ENCODE measurements at places on chromosomes 3 and 15. TPM values are rescaled to one million over a fixed set of nuclear protein-coding genes. Genes with fewer than 3 reads are reported as not detected.

DNA sequence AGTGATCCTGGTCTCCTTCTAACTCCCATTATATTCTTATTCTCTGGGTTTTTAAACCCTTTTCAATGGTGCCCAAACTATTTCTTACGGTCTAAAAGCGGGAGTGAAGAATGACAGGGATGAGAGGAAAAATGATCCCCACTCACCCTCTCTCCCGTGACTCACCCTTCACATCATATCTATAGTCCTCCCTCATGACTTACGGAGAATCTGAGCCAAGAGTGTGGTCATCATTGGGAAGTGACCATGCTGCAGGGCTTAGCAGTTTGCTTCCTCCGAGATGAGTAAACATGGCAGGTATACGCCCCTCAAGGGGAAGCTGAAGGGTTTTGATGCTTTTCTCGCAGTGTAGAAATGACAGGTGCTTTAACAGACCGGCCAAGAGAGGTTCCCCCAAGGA, 274.0 kb downstream of the RYR3 start:
- H3K4me1 ChIP-seq = no peaks in the 10 kb centered on the region
- no peak overlapping the region for H3K4me3 ChIP-seq
- no peaks in the 10 kb centered on the region for H3K36me3 ChIP-seq
- no peak overlapping the region for H3K27ac ChIP-seq

DNA sequence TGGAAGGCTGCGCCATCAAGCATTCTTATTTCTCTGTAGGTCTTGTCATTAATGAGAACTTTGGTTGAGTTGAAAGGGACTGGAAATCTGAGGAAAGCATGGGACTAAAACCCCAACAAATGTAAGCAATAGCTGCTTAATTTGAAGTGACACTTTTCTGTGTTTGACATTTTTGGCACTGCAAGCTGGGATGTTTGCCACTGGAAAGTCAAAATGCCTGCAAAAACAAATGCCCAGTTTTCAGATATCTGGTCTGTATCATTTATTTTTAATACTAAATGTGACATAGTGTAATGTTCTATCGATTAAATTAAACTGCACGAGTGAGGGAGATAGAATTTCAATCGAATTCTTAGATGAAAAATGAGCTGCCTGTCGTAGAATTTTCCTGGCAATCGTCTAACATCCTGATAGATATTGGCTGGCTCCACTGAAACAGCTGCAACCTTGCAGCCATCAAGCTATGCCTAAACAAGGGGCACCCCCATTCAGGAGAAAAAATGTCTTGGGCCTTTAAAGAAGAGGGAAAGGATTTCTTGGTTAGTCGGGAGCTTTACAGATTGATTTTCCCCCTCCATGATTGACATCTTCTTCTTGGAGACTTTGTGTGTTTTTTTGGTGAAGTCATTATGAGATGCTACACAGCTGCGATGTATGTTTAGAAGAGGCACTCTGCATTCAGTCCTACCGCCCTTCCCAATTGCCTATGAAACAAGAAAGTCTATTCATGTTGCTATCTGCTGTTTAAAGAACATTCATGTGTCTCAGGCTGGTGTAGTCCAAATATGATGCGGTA, 316.7 kb upstream of the TBL1XR1 start:
- H3K27ac ChIP-seq = no peak overlapping the region
- H3K4me3 ChIP-seq = no peak overlapping the region
- H3K36me3 ChIP-seq = no peaks in the 10 kb centered on the region

CIB2 gene
- 5.8 TPM for total RNA-seq

DNA sequence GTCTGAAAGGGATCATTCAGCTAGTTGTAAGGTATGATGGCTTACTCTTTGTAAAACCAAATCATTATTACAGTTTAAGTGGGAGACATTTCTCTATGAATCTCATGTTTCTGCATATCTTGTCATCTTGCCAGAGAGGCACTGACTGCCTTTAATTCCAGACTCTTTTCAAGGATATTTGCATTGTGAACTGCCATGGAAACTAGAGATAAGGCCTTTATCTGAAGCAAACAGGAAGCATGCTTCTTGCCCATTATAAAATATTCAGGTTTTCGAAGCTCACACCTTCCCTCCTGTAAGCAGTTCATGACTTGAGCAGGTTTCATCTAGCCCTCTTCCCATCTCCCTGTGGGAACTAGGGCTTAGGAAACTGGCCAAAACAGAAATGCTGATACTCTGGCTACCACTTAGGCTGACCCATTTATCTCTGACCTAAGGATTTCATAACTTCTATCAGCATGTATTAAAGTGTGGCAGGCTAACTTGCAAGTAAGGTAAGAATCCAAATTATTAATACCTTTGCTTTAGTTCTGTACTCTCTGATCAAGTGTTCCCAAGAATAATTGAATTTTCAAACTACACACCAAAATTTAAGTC, 326.6 kb upstream of the ALCAM start:
- no peak for DNase-seq
- H3K4me1 ChIP-seq = no peaks in the 10 kb centered on the region
- no peak overlapping the region for H3K27ac ChIP-seq

UROC1 gene
- total RNA-seq = not detected

SLITRK3 gene
- not detected for total RNA-seq

GRCh38 chr3:45906681-45907407, 20.5 kb downstream of the CCR9 start:
- DNase-seq = no peak
- H3K27me3 ChIP-seq = no peaks in the 10 kb centered on the region
- no peaks in the 10 kb centered on the region for H3K4me1 ChIP-seq
- no peaks in the 10 kb centered on the region for H3K36me3 ChIP-seq
- H3K4me3 ChIP-seq = no peak overlapping the region

- no peaks in the 10 kb centered on the region for H3K4me1 ChIP-seq
- H3K27me3 ChIP-seq = no peaks in the 10 kb centered on the region
- no peak overlapping the region for H3K27ac ChIP-seq
- peaks cover 26% of the 10 kb centered on the region for H3K36me3 ChIP-seq
- no peak overlapping the region for H3K4me3 ChIP-seq
Observed at GRCh38 chr3:194470615-194471014, 16.2 kb downstream of the ATP13A3 start.

TRPM1 gene
- total RNA-seq = not detected

CLK3 gene
- 80.1 TPM for total RNA-seq

TM4SF18 gene
- not detected for total RNA-seq

ARGFX gene
- total RNA-seq = not detected

- H3K4me3 ChIP-seq = peak within 1 kb of the TSS; percentile 93
- DNase-seq = peak; percentile 82
Observed at GRCh38 chr3:184261270-184261853, at the start of gene CAMK2N2. CAMK2N2 (minus strand) TSS chr3:184261553; CDS start chr3:184261285, 268 bp downstream.

GRCh38 chr15:62769604-62770003, 272.9 kb upstream of the TPM1 start:
- H3K27ac ChIP-seq = peak overlapping the region; percentile 72
- no peaks in the 10 kb centered on the region for H3K27me3 ChIP-seq
- H3K4me3 ChIP-seq = no peak overlapping the region
- DNase-seq = peak; percentile 70
- no peaks in the 10 kb centered on the region for H3K36me3 ChIP-seq

SLC24A5 gene
- not detected for total RNA-seq

ARHGAP11A gene
- 91.6 TPM for total RNA-seq

GRCh38 chr3:157767607-157768006, 264.4 kb upstream of the VEPH1 start:
- H3K36me3 ChIP-seq = no peaks in the 10 kb centered on the region
- H3K27me3 ChIP-seq = no peaks in the 10 kb centered on the region
- H3K4me3 ChIP-seq = no peak overlapping the region
- no peaks in the 10 kb centered on the region for H3K4me1 ChIP-seq

RPP25 gene
- 14.9 TPM for total RNA-seq

DNA sequence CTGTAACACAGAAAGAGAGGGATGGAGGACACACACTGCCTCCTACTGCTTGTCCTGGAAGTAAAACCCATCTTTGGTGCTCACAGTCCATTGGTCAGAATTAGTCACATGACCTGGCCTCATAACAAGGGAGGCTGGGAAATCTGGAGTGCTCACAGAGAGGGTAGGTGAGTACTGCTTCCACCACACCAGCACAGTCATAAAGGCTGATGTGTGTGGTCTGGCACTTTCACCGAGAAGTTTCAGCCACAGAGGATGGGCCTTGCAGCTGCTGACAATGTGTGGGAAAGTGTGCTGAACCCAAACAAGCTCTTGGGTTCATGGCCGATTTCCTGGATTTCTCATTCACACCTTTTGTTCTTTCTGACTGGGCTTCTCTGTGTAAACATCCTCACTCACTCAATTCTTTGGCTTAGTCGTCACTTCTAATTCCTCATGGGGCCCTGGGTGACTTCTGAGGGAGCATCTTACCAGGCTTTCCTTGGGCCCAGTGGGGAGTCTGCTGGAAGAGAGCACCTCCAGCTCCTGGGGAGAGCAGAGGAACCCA, 100.7 kb downstream of the ASB7 start:
- peak overlapping the region; percentile 81 for H3K27ac ChIP-seq
- H3K4me3 ChIP-seq = no peak overlapping the region
- peaks cover 42% of the 10 kb centered on the region for H3K4me1 ChIP-seq
- no peaks in the 10 kb centered on the region for H3K36me3 ChIP-seq

DNA sequence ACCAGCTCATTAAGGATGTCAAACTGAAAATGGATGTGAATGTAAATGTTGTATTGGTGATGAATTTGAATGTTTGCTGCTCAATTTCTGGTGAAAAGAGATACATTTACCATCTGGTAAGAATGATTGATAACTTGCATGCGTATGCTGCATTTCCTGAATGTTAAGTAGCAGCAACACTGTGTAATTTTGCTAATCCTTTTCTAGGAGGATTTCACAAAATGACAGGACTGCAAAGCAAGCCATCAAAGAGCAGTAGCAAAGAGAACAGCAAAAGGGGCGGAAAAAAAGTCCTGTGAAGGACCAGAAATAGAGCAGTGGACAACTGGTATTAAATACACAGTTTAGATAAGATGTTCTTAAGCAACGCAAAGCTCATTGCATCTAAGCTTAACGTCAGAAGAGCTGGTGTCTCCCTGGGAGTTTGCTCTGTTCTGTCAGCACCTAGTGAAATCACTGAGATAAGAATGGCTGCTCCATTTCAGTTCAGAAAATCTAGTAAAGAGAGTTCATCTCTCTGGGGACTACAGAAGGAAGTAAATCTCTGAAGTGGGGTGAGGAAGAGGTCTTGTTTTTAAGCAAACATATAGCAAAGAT, 23.5 kb upstream of the PAQR5 start:
- H3K4me3 ChIP-seq = no peak overlapping the region
- DNase-seq = no peak
- no peak overlapping the region for H3K27ac ChIP-seq
- no peaks in the 10 kb centered on the region for H3K27me3 ChIP-seq
- no peaks in the 10 kb centered on the region for H3K36me3 ChIP-seq
- H3K4me1 ChIP-seq = no peaks in the 10 kb centered on the region

DNA sequence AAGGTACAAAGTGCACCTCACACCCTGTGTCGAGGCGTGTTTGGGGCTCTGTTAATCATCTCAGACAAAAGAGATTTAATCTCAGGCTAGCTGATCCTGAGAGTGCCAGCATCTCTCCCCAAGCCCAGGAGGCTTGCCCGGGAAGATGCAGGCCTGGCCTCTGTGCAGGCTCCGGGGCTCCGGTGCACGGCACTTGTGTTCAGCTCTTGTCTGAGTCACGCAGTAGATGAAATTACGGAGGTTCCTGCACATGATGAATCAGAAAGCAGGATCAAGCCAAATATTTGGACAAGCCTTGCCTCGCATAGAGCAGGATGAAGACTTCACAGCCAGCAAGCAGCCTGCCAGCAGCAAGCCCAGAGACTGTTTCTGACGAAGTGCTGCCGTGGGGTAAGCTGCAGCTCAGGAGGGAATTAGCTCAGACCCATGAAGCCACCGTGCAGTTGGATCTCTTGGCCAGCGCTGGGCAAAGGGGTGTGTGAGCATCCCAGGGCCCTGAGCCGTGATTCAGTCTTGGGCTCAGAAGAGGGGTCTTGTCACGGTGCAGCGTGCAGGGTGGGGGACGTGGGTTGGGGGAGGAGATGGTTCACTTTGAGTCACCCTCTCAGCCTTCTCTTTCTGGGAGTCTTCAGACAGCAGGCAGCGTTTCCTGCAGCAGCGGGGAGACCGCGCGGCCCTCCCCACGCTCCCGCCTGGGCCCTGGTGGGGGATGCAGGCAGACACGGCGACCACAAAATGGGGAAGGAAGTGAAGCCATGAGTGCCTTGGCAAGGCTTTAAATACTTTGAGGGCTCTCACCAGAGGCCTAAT, 89.2 kb upstream of the MEF2A start:
- H3K27ac ChIP-seq = no peak overlapping the region
- no peaks in the 10 kb centered on the region for H3K27me3 ChIP-seq
- DNase-seq = peak; percentile 75
- no peak overlapping the region for H3K4me3 ChIP-seq
- peaks cover 13% of the 10 kb centered on the region for H3K4me1 ChIP-seq

- no peak for DNase-seq
- H3K4me3 ChIP-seq = no peak overlapping the region
- H3K36me3 ChIP-seq = no peaks in the 10 kb centered on the region
Observed at GRCh38 chr3:155218462-155218861, 75.0 kb downstream of the STRIT1 start.

RARRES1 gene
- 20.5 TPM for total RNA-seq

DNA sequence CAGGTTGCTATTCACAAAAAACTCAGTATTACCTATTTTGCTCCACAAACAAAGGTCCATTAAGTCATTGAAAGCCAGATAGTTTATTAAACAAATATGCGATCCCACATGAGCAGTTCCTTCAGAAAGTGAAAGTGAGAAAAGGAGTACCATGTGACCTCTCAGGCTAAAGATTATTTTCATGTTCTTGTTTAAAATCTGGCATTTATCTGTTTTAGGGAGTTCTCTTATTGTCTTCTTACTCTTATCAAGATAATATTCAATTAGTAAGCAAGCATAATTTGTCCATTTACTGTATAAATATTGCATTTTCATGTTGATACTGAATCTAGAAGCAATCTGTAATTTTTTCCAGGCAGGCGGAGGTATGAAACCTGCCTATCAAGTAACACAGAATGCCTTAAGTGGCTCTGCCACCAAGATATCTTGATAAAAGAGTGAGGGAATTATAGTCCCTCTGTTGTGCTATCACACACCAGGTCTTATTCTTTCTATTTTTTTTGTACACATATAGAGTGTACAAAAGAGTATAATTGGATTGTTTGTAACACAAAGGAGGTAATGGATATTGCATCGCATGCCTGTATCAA, 20.1 kb upstream of the PLSCR5 start:
- H3K27me3 ChIP-seq = no peaks in the 10 kb centered on the region
- no peak overlapping the region for H3K27ac ChIP-seq
- H3K4me1 ChIP-seq = no peaks in the 10 kb centered on the region
- peak overlapping the region; percentile 37 for H3K4me3 ChIP-seq
- H3K36me3 ChIP-seq = no peaks in the 10 kb centered on the region

CEP19 gene
- 3.4 TPM for total RNA-seq

GRCh38 chr3:138338811-138339210, 9.2 kb upstream of the NME9 start:
- H3K27me3 ChIP-seq = peaks cover 10% of the 10 kb centered on the region
- H3K27ac ChIP-seq = no peak overlapping the region
- H3K36me3 ChIP-seq = no peaks in the 10 kb centered on the region
- no peak overlapping the region for H3K4me3 ChIP-seq

All from PC-9 (cell line).